ENCODE measurements at places on chromosomes 13 and 19.

- peak; percentile 85 for DNase-seq
These were observed 25.3 kb downstream of the ZNF582 start for GRCh38 chr19:56367829-56368711.

GRCh38 chr13:51967482-51968446, 43.5 kb downstream of the ATP7B start:
- no peak for DNase-seq

DNA sequence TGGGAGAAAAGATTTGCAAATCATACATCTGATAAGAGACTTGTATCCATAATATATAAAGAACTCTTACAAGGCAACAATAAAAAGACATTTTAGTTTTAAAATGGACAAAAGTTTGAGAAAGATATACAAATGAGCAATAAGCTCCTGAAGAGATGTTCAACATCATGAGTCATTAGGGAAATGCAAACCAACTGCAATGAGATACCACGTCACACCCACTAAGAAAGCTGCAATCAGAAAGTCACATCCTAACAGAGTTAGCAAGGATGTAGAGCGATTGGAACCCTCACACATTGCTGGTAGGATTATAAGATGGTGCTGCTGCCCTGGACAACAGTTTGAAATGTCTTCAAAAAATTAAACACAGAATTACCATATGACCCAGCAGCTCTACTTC, 50.3 kb downstream of the GSX1 start:
- no peak for DNase-seq

DNA sequence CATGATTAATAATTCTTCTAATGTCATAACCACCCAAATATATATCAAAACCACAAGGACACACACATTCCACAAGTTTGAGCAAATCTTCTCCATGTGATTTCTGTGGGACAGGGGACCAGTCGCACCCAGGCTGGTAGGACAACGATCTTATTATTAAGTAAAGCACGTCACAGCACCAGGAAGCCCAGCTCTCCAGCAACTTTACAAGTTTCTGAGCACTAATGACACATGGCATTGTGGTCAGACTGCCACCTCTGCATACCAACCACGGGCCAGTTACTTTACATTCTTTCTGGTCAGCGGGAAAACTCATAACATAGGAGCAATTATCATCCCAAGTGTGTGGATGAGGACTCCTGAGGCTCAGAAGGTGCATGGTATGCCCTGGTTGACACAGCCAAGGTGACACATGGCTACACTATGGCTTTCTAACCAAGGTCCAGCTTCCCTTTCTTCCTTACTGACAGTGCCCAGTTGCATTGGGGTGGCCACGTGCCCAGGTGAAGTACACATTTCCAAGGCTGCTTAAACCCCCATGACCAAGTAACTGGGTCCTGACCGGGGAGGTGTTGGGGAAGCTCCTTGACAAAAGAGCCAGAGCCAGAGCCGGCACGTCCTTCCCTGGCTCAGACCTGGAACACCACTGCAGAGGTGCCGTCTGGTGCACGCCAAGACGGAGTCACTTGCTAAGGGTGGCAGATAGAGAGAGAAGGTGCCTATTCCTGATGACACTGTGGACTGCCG, 27.4 kb downstream of the LATS2 start:
- DNase-seq: no peak

DNA sequence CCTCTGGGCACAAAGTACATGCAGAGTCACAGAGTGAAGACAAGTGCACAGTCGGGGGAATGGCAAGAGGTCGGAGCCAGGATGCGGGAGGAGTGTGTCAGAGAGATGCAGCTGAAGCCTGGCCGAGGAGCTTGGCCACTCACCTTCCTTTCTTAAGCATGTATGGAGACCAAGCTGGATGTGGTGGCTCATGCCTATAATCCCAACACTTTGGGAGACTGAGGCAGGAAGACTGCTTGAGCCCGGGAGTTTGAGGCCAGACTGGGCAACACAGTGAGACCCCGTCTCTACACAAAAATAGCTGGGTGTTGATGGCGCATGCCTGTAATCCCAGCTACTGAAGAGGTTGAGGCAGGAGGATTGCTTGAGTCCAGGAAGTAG, 67.0 kb downstream of the LATS2 start:
- DNase-seq: no peak

DNA sequence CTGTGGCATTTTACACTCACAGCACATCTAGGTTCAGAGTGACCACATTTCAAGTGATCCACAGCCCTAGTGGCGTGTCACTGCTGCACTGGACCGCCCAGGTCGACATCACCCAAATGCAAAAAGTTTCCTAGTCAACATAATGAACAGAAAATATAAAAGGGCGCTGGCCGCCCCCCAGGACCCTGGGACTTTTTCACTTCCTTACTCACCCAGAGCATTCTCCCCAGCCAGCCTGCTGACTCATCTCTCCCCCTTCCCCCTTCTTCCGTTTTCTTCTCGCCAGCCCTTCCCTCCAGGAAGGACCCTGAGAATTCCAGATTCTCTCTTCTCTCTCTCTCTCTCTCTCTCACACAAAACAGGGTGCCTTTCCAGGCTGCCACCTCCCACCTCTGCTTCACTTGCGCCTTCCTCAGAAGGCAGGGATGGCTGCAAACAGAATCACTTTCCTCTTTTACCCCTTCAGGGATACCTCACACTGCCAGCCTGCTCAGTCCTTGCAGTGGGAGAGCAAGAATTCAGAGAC, 21.0 kb upstream of the GRWD1 start:
- peak; percentile 48 for DNase-seq

- DNase-seq: peak; percentile 89
These were observed 9.8 kb downstream of the SIGLEC10 start for GRCh38 chr19:51407511-51408131.

- DNase-seq: no peak
These were observed 756.0 kb upstream of the PCDH20 start for GRCh38 chr13:62171697-62172096.

DNA sequence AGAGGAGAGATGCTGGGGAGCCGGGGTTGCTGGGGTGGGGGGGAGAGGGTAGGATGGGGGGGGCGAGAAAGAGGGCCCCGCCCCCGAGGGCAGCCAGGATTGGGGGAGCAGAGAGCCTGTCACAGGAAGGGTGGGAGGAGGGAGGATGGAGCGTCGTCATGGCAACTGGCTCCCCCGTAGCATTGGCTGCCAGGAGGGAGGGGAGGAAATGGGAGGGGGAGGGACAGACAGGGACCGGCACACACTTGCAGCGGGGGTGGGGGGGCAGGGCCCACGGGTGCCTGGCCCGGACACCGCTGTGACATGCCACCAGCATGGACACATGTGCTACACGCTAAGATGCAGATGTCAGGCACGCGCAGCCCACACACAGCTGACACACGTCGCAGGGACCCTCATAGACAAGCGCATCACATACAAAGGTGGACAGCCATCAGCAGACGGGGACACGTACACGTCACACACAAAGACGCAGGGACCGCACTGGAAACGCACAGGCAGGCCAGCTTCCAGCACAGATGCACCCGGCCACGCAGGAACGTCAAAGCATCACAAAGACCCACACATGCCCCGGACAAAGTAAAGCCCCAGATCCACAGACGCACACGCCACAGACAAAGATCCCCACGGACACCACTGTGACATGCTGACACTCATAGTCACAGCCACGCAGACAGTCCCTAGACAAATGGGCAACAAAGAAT, at the start of gene LMTK3:
Gene LMTK3 (minus strand): TSS at position 36 of the 704 bp plus-strand sequence. CDS start 259 bp downstream, outside the sequence.
- no peak for DNase-seq

DNA sequence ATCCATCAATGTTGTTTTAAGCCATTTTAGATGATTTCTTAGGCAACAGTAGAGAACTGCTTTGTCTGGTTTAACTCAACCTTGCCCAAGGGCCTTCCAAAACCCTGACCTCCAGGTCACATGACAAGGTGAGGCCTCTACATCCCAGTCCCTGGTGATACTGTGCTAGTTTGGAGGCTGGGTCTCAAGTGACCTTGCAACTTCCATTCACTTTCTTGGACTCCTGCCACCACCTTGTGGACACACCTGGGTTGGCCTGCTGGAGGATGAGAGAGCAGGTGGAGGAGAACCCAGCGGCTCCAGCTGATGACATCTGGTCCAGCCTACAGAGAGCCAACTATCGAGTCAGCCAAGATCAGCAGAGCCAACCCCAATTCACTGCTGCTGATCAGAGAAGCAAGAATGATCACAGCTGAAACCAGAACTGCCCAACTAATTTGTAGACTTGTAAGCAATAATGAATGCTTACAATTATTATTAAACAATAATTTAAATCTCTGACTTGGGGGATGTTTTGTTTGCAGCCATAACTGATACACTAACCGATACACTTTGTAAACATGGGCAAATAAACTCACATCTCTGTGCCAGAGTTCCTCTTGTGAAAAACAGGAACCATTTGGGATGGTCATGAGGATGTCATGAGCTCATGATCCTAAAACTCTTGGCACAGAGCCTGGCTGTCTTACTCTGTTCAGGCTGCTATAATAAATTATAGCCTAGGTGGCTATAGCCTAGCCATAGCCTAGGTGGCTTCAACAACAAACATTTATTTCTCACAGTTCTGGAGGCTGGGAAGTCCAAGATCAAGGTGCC, 11.5 kb downstream of the FAM187B start:
- DNase-seq: peak; percentile 95

DNA sequence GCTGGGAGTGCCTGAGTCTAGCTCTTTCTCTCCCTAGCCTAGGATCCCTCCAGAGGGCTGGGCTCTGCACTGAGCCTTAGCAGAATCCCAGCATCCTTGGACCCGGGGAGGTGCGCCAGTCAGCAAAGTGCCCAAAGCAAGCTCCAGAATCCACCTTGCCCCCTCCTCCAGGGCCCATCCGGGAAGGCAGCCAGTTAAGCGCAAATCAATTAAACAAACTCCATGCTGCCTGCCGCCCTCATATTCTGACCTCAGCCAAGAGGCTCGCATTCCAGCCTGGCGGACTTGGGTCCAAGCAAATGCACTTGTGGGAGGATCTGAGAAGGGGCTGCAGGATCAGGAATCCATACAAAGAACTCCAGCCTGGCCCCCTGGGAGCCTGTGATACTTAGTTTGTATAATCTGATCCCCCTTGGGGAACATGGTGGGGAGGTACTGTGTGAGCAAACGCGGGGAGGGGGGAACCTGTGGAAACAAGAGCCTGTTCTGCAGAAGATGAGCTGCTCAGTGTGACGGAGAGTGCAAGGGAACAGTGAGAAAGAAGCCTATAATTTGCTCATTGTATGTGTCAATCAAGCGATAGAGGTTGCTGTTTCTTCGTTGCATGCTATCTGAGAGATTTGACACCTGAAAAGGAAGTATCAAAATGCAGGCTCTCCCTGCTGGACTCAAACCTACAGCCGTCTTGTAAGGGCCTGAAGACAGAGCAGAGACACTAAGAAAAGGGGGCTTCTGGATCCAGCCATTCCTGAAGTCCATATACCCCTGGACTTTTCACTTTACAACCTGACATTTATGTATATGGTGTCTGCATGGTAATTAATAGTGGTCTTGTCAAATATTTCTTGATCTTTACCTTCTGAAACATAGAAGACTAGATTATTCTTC, 29.4 kb downstream of the ZNRF4 start:
- no peak for DNase-seq

DNA sequence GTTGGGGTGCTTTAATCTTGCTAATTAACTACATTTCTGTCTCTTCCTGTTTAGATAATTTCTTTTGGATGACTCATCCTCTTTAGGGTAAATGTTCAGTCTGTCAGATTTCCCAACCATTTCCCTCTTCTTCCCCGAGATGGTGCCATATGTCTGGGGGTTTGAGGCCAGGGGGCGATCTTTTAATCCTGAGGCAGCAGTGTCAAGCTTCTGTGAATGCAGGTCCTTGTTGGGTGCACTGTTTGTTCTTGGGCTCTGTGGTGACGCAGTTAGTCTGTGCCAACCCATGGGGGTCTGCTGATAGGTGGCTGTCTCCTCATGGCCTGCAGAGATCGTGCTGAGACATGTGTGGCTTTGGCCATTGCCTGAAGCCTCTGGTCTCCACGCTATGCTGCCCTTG, 420.4 kb downstream of the NDFIP2 start:
- DNase-seq: peak; percentile 28

GRCh38 chr19:7507884-7508283, 8.0 kb upstream of the ZNF358 start:
- peak; percentile 79 for DNase-seq

GRCh38 chr13:82802528-82802927, 1079.7 kb downstream of the SLITRK1 start:
- DNase-seq: no peak

- no peak for DNase-seq
These were observed 74.6 kb downstream of the SHISA2 start for GRCh38 chr13:25977216-25977615.

GRCh38 chr13:83085186-83085900, 796.9 kb downstream of the SLITRK1 start:
- no peak for DNase-seq

DNA sequence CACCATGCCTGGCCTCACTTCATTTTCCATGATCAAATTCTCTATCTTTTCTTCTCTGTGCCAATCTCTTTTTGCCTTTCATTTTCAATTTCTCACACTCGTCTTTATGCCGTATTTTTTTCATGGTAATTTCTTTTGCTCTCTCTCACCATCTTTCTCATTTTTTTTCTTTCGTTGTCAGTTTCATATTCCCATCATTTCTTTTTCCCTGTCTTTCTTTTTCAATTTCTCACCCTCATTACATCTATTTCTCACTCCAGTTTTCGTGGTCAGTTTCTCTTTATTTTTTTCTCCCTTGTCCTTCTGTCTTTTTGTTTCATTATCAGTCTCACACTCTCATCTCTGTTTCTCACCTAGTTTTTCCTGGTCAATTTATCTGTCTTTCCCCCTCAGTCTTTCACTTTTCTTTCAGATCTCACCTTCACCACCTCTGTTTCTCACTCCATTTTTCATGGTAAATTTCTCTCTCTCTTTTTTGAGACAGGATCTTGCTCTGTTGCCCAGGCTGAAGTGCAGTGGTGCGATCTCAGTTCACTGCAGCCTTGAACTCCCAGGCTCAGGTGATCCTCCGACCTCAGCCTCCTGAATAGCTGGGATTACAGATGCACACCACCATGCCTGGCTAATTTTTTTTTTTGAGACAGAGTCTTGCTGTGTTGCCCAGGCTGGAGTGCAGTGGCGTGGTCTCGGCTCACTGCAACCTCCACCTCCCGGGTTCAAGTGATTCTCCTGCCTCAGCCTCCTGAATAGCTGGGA, 14.1 kb downstream of the SSC5D start:
- no peak for DNase-seq

DNA sequence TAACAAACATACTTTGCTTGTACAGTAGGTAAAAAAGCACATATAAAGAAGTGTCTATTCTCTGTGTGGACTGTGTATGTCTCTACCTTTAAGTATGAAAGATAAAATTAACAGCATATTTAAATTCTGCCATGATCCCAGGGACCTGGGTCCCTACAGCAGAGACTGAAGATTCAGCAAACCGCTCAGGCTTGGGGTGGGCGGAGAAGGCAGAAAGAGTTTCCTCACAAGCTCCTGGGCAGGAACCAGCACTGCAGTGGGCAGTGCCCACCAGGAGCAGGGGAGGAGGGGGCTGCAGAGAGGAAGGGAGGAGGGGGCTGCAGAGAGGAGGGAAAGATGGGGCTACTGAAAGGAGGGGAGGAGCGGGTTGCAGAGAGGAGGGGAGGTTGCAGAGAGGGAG, 44.6 kb upstream of the GRTP1 start:
- DNase-seq: no peak

- no peak for DNase-seq
These were observed 8.1 kb downstream of the SELENOW start for GRCh38 chr19:47786566-47786965.

GRCh38 chr13:106087201-106087600, 448.3 kb downstream of the EFNB2 start:
- no peak for DNase-seq

GRCh38 chr19:49114630-49115363, 627 bp downstream of the LIN7B start:
- peak; percentile 56 for DNase-seq

GRCh38 chr13:73922493-73923393, 211.5 kb downstream of the KLF12 start:
- no peak for DNase-seq
